CD4-positive, alpha-beta T cell treated with Interferon gamma for 1 hour (primary cell): ENCODE measurements at places on chromosomes 11 and 22.

- no peak for DNase-seq
These were observed 15.5 kb upstream of the ZFTA start for GRCh38 chr11:63783925-63784592.

- DNase-seq = no peak
These were observed 76.4 kb upstream of the NNMT start for GRCh38 chr11:114219559-114220349.

- DNase-seq = no peak
These were observed 419.2 kb upstream of the SYN3 start for GRCh38 chr22:33477120-33478111.

DNA sequence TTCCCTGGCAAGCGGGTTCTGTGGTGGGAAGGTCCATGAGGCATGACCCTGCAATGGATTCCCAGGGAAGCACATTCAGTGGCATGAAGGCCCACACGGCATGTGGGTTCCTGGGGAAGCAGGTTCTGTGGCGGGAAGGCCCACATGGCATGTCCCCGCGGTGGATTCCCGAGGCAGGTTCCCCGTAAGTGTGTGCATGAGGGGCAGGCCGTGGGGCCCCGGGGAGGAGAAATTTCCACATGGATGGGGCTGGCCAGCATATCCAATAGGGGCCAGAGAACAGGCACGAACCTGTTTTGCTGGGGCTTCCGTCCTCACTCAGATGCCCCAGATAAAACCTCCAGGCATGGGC lies 83.7 kb downstream of the PHF21B start:
- DNase-seq = no peak

DNA sequence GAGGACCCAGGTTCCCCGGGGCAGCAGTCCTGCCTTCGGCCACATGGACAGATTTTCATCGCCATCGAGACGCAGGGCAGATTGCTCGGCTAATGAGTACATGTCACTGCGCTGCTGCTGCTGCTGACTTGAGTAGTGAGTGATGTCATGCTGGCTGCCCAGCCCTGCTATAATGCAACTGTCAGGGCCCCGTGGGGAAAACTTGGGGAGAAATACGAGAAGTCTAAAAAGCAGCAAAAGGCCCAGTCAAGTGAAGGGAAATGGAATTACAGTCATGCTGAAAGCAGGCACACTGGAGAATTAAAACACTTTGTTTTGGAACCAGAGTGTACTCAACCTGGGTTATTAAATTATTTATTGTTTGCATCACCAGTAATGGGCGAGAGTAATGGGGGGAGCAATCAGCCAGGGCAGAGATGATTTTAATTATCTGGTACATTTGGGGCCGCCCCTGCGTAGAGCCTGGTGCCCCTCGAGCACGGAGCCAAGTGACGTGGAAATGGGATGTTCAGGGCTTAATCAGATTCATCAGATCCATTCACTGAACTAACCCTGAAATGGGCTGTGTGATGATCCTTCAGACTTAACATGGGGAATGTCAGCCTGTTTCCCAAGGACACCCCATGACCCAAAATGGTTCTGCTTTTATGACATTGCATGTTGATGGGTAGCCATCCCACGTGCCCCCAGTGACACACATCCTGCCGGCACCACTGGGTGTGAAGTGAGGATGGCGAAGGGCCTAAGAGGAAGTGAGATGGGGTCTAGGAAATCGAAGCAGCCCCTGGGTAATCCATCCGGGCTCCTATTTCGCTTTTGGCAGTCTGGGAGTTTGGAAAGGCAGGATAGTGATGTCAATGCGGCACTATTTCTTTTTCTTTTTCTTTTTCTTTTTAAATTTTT lies 241.6 kb upstream of the CADM1 start:
- peak; percentile 2 for DNase-seq

GRCh38 chr22:46609724-46610201 lies 10.4 kb upstream of the GRAMD4 start:
- DNase-seq = no peak

DNA sequence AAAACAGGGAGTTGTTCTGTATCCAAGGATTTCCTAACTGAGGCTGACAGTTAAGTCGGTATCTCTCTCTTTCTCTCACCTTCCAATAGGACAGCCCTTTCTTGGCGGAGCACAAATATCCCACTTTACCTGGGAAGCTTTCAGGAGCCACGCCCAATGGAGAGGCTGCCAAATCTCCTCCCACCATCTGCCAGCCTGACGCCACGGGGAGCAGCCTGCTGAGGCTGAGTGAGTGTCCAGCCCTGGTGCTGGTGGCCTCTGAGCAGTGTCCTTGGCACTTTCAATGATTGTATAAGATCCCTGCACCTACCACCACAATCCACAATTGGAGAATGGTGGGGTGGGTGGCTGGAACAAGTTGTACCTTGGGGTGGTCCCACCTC lies 33.7 kb downstream of the CYB5R2 start:
- no peak for DNase-seq

DNA sequence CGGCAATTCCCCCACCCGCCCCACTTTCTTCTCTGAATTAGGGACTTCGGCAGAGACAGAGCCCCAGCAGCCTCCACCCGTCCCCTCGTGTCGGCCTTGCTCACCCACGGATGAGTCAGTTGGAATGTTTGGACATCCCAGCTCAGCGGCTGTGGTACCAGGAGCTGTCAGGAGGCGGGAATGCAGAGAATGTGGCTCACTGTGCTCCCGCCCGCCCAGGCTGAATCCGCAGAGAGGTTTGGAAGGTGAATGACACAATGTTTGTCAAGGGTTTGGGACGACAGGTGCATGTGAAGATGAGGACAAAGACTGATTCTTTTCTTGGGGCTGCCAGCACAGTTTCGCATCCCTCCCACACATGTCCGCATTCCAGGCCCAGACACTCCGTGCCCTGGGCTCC lies 39.6 kb downstream of the LIF start:
- no peak for DNase-seq

- DNase-seq = no peak
These were observed 19.9 kb upstream of the ME3 start for GRCh38 chr11:86692317-86692716.

GRCh38 chr11:13831696-13832095 lies 130.8 kb upstream of the SPON1 start:
- DNase-seq = no peak

GRCh38 chr22:49208004-49208402 lies 619.7 kb downstream of the BRD1 start:
- no peak for DNase-seq

GRCh38 chr11:36377759-36378564 lies 81.9 kb downstream of the PRR5L start:
- no peak for DNase-seq

- DNase-seq = no peak
These were observed 14.9 kb upstream of the MUC2 start for GRCh38 chr11:1059759-1060158.

GRCh38 chr11:14059491-14059890 lies 97.0 kb downstream of the SPON1 start:
- no peak for DNase-seq
